ENCODE measurements at places on chromosomes 3 and 15.

DNA sequence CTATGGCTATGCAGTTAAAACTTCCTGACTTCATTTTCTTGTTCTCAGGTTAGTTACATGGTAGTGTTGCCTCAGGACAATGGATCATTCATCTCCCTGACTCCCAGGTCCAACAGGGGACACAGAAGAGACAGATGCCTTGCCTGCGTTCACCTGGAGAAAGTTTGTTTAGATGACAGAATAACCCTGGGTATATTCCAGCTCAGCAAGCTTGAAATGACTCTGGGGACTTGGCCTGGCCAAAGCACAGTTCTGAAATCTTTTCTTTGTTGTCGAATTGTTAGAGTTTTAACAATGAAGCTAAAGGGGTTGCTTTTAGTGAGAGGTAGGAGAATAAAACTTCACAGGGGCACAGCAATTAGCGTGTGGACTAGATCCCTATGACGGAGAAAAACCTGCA lies 206.1 kb downstream of the PDZRN3 start:
- DNase-seq, result no peak

DNA sequence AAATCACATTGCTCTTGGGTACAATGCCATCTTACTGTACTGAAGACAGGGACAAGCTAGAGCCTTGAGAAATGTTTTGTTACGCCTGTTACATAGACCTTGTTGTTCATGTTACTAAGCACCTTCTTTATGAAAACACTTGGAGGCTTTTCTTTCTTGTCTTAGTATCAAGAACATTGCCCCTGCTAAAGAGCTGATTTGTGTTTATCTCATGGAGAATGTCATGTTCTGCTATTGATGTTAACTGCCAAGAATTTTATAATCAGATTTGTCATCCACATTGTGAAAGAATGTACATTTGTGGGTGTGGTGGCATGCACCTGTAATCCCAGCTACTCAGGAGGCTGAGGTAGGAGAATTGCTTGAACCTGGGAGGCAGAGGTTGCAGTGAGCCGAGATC lies 431.3 kb upstream of the MDFIC2 start:
- no peak for DNase-seq

GRCh38 chr3:17091910-17092582 lies 207.3 kb downstream of the PLCL2 start:
- DNase-seq, result no peak

DNA sequence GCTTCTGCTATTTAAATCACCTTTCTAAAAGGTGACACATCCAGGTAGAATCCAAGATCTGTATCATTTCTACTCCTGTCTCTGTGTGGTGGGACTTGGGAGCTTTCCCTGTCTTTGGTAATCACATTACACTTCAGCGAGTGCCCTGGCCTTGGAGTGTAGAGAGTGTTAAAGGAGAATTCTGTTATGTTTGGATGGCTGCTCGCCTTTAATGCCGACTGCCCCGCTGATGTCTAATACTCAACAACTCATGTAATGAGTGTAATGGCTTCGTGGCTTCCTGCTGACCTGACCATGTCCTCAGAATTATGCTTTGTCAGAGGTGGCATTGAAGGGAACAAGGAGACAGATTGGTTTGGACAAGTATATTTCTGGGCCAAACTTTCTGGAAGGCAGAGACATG lies 66.3 kb upstream of the LRTM1 start:
- DNase-seq, result no peak

GRCh38 chr3:129558772-129559564 lies 16.0 kb downstream of the H1-8 start:
- no peak for DNase-seq

- DNase-seq, result no peak
Observed at GRCh38 chr15:29867241-29868000, 45.2 kb upstream of the TJP1 start.

DNA sequence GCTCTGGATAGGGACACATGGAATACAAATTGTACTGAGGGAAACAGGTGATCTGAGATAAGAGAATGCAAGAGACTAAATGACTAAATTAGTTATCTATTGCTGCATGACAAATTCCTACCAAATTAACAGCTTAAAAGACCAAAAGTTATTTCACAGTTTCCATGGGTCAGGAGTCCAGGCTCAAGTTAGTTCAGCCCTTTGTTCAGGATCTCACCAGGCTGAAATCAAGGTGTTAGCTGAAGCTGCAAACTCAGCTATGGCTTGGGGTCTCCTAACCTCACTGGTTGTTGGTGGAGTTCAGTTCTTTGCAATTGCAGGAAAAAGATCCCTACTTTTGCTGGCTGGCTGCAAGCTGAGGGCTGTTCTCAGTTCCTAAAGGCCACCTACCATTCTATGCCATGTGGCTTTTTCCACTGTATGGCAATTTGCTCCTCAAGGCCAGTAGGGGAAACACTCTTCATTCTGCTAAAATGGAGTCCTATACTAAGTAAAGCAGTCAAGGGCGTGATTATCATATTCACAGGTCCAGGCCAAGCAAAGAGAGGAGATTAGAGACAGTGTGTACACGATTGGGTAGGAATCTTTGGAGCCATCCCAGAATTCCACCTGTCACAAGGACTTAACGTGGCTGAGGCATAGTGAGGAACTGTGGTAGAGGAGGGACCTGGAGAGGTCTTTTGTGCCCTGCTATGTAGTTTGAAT lies 53.7 kb downstream of the THRB start:
- no peak for DNase-seq

- DNase-seq, result peak; percentile 53
Observed at GRCh38 chr15:51828621-51829375, 655 bp upstream of the TMOD3 start.

GRCh38 chr3:187954873-187955586 lies 198.9 kb upstream of the LPP start:
- DNase-seq, result no peak

DNA sequence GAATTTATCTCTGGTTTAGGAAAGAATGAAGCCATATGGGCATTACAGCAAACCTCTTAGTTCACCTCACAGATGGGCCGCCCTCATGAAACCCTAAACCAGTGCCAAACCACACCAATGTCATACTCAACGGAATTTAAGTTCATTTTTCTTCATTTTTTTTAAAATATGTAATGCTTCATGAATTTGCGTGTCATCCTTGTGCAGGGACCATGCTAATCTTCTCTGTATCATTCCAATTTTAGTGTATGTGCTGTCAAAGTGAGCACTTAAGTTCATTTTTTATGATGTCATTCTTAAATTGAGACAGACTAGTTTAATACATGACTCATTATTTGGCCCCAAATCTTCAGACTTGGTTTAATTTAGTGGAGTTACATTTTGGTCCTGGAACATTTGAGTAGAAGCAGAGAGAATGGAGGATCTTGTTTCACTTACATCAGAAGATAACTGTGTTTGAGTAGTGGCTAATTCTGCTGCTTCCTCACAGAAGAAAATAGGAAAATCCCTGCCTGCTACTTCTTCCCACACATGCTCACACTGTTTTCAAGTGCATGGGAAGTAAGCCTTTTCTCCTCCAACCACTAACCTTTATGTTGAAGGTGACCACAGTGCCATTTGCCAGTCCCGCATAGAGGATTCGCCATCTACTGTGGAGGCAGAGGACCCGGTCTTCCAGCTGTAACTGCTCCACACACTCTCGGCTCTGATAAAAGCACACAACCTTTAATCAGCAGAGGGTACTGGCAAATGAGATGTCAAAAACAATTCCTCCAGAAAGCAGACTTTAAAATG lies 63.3 kb downstream of the ZNF106 start:
- DNase-seq, result no peak

- no peak for DNase-seq
Observed at GRCh38 chr3:45191924-45192417, 34.1 kb downstream of the TMEM158 start.

DNA sequence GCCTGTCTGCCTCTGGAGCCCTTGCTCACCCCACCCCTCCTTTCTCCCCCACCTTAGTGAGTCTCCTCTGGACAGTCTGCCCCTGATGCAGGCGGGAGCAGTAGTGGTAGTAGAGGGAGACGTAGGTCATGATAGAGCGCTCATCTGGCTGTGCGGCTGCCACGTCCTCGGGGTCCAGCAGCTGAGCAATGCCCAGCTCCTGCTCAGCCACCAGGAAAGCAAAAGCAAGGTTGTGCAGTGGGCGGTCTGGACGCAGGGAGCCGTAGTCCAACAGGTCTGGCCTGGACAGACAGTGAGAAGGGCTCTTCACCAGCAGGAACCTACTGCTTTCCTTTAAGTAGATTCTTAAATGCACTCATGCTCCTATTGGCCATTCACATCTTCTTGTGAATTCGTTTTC lies 6.7 kb downstream of the SPTBN5 start:
- no peak for DNase-seq

- no peak for DNase-seq
Observed at GRCh38 chr15:66025972-66026371, 156.7 kb downstream of the RAB11A start.

- no peak for DNase-seq
Observed at GRCh38 chr15:71545223-71545760, 265.1 kb upstream of the NR2E3 start.

GRCh38 chr3:108090049-108090700 lies 656 bp downstream of the CD47 start:
- peak; percentile 48 for DNase-seq

DNA sequence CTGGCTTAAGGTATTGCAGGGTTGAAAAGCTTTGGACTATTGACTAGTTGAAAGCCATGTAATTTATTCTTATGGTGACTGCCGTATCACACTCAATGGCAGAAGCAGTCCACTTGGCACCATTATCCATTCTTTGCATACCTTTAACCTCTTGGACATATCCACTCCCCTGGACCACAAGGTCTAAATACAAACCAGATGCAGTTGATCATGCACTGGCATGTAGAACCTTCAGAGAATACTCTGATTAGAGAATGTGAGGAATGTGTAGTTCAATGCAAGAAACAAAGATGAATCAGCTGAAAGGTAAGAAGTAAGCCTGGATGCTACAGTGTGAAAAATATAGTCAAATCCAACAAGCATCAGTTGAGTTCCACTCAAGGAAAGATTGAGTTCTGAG lies 93.1 kb downstream of the FRMD5 start:
- no peak for DNase-seq

DNA sequence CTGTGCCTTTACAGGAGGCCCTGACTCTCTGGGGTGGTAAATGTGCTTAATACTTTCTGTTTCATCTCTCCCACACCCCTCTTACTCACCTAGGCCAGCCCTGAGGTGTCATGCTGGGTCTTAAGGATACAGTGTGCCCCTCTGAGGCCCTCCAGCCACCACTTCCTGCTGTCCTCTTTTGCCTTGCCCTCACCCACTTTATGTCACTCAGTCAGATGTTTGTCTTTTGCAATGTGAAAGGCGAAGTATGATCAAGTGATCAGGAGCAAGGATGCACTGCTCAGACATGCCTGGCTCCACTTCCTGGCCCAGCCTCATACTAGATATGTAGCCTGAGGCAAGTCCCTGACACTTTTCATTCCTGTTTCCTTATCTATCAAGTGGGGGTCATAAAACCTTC lies 339.0 kb upstream of the NR2E3 start:
- DNase-seq, result no peak

DNA sequence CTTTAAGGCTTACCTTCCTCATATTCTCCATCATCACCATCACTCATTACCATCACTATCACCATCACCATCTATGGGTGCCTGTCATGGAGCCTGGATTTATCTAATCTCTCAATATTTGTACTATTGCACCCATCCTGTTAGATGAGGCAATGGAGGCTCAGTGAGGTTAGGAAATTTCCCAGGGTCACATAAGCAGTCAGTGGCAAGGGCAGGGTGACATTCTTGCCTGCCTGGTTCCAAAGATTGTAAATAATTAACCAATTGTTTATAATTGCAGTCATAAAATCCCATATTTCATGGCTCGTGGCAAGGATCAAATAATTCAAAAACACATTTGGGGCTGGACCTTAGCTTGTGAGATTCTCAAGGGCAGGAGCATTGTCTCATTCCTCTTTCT lies 55.2 kb downstream of the MGLL start:
- no peak for DNase-seq

DNA sequence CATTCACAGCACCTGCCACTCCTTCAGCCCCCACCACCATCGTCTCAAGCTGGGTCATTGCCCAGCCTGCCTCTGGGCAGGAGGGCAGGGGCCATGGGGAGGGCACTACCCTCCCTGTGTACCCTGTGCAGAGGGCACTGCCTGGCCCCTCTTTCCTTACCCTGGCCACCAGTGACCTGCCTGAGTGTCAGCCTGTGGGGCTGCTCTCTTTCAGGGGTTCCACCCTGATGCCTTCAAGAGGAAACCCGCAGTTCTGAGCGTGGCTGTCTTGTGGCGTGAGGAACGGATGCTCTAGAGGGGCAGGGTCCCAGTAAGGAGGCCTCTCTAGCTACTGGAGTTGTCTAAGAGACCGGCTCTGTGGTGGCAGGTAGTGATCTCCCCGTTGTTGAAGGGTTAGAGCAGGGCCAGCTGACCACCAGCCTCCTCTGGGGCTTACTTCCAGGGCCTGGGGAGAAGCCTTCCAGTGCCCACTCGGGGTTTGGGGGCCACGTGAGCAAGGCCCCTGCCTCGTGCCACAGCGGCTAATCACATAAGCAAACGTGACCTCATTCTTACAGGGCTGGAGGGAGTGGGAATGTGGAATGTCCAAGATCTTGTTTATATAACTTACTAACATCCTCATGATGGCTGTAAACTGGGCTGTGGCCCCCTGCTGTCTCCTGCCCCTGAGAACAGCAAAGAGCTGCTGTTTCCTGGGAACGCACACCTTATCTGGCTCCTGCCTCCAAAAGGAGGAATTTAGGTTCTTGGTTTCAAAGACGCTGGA lies 31.4 kb upstream of the SEC13 start:
- no peak for DNase-seq

DNA sequence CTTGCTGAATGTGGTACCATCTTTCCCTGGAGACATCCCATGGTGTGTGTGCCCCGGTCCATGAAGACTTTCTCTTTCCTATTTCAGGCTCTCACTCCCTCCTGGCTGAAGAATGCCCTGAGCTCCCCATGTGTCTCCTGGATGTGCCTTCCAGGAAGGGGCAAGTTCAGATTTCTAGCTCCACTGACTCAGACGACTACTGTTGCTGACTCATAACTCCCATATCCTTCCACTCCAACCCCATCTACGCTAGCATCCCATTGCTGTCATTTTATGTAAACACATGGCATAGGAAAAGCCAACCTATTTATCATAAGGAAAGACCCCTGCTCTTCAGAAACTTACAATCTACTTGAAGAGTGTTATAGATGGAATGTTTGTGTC lies 95.0 kb downstream of the ADCY5 start:
- DNase-seq, result no peak

Measured in 8988T (cell line).